ENCODE measurements at places on chromosomes 7 and 10. TPM values are rescaled to one million over a fixed set of nuclear protein-coding genes. Genes with fewer than 3 reads are reported as not detected.
A peak's percentile ranks its signal among the peaks of the same experiment; 100 is the strongest.

Gene OPALIN
- not detected for total RNA-seq

Gene STEAP1B
- total RNA-seq = not detected

Gene DDC
- total RNA-seq = not detected

Gene CACNA2D1
- 40.4 TPM for total RNA-seq

Gene H2BK1
- not detected for total RNA-seq

Gene C10orf90
- 1.0 TPM for total RNA-seq

DNA sequence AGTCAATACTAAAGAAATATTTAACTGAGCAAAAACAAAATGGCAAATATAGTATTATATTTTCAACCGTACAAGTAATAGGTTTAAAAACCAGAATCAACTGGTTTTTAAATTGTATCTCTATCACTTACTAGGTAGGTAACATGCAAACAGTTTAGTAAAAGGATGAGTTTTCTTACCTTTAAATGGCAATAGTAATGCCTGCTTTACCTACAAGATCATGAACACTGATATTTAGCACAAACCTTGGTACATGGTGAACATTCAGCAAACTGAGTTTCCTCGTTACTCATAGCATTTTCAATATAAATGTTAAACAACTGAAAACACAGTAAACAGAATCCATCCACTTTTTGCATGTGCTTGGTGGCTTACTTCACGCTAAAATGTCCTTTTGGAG lies 389.1 kb downstream of the PARD3 start:
- no peak for DNase-seq

GRCh38 chr10:24708081-24708480 lies 15.6 kb downstream of the ARHGAP21 start:
- no peak for DNase-seq

DNA sequence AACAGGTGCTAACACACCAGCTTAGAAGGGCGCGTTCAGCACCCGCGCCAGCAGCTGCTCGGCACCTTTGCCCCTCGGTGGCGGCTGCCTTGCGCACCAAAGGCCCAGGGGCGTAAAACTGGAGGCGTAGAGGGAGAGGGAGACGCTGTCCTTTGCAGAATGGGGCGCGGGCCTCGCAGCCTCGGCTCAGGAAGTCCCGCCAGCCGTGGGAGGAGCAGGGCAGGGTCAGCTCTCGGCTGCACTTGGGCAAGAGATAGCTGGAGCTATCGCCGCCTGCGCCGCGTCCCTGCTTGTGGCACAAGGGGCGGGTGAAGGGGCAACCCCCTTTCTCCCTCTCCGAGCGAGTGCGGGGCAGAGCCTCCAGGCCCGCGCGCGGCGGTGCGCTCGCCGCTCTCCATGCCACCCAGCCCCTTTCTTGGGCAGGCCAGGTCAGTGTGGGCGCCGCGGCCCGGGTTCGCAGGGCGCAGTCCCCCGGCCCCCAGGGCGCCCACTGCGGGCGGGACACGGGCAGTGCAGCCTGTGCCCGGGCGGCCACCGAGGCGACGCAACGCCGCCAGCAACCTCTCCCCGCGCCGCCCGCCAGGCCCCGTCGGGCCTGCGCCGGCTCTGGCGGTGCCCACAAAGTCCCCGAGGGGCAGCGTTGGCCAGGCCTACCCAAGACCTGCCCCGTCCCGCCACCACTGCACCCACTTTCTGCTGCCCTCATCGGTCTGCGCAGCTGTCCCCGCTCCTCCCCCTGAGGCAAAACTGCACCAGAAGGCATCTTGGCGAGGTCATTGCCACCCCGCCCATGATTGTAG lies 4.1 kb downstream of the NEUROD6 start:
- DNase-seq = no peak

GRCh38 chr10:23344241-23344841 lies at the start of gene C10orf67:
C10orf67 (minus strand) TSS chr10:23344797; CDS start chr10:23344774, 23 bp downstream.
- DNase-seq = no peak

GRCh38 chr10:30581779-30582380 lies 47.7 kb downstream of the LYZL2 start:
- peak; percentile 46 for DNase-seq

GRCh38 chr10:57785546-57785945 lies 482.1 kb downstream of the IPMK start:
- no peak for DNase-seq

GRCh38 chr10:127853868-127854768 lies 38.6 kb downstream of the CLRN3 start:
- peak; percentile 43 for DNase-seq

DNA sequence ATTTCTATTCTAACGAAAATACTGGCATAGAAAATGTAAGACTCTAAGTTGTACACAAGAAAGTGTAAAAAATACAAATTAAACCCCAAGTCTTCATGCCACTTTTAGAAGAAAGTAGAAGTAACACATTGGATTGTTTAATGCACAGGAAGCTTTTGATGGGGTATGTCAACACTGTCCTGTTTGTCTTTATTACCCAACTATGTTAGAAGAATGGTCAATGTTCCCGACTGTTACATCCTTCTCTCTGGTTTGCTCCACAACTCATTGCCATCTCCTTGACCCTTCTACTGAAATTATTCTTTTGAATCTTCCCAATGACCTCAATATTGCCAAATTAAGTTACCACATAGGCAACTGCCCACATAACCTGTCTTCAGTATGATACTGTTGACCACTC lies 35.8 kb downstream of the COL28A1 start:
- no peak for DNase-seq

DNA sequence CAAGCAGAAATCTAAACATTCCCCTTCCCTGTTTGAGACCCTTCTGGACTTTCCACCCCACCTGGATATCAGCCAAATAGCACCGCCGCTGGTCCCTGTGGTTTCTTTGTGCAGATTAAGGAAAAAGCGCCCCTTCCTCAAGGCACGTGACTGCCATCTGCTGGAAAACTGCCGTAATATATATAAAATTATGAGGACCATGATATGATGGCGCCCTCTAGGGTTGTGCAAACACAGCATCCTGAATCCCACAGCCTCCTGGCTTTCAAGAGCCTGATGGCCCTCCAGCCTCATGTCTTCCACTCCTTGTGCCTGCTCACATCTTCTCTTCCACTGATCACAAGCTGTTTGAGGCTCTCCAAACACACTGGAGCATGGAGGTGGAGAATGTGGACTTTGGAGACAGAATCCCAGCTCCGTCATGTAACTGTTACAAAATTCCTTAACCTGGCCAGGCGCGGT lies 121.3 kb downstream of the MYL10 start:
- peak; percentile 48 for DNase-seq

DNA sequence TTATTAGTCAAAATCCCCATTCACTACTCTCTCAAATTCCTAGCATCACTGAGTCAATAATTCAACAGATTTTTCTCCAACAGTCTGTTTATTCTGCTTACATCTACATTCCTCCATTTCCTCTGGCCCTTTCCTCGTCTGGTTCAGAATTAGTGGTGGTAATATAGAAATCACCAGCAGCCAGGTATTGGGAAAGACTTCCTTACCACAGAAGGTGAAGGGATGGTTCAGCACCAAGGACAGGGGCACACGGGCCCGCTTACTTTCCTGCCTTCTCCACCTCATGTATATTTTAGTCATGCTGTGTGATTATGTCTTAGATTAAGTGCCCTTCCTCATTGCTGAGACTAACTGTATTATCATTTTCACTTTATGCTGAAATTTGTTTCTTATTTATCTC lies 70.4 kb upstream of the APBB1IP start:
- DNase-seq = no peak

GRCh38 chr10:88833723-88834122 lies 17.9 kb downstream of the ANKRD22 start:
- DNase-seq = no peak

GRCh38 chr10:14173706-14174594 lies 156.8 kb downstream of the FRMD4A start:
- DNase-seq = peak; percentile 42

- no peak for DNase-seq
These were observed 18.5 kb upstream of the CHCHD1 start for GRCh38 chr10:73763343-73763742.

DNA sequence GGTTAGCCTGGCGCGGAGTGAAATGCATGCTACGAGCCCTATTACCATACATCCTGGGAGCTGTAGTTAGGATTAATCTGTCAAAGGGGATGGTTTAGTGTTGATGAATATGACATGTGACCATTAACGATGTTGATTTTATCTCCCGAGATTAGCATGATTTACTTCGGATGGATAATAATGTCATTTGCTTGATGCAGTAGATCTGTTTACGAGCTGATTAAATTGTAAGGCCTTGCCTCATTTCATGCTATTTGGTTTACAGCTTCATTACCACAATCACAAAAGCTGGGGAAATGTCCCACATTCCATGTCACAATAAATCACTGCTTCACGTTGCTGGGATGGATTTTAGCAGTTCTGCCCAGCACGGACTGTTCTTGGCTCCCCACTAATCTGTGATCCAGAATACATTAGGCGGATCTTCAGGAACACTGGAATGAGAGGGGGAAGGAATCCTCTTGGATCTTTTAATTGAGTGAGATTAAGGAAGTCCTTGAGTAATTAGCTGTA lies 22.3 kb downstream of the ZNF503 start:
- no peak for DNase-seq

GRCh38 chr7:49432254-49432653 lies 341.2 kb upstream of the VWC2 start:
- no peak for DNase-seq

DNA sequence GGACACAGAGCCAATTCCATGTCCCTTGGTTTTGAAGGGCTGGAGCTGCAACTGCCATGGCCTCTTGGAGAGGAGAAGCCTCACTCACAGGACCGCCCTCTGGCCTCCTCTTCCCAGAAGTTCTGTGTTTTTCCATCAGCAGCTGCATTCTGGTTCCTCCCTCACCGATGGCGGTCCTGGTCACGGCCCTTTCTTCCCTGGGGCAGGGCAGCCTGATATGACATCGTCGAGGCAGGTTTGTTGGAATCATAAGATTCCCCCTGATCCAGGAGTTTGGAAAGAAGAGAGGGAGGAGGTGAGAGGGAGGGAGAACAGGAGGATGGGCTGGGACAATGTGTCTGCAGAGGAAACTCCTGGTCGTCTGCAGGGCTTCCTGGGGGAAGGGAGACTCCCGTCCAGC lies 82.7 kb upstream of the PDZD8 start:
- DNase-seq = no peak

DNA sequence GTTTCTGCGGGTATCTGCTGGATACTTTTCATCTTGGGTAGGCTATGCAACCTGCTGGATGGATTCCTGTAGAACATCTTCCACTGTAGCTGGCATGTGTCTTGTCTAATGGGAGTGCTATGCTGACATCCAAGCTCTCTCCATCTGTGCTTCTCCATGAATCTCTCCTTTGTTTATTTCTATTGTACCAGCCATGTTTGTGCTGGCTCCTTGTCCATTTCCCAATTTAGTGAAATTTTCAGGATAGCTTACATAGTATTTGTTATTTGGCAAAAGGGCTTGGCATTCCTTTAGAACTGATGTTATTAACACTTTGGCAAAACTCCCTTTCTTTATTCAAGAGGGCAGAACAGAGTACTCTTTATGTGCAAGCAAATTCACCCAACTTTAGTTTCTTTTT lies 198.0 kb downstream of the CSTF2T start:
- DNase-seq = no peak

DNA sequence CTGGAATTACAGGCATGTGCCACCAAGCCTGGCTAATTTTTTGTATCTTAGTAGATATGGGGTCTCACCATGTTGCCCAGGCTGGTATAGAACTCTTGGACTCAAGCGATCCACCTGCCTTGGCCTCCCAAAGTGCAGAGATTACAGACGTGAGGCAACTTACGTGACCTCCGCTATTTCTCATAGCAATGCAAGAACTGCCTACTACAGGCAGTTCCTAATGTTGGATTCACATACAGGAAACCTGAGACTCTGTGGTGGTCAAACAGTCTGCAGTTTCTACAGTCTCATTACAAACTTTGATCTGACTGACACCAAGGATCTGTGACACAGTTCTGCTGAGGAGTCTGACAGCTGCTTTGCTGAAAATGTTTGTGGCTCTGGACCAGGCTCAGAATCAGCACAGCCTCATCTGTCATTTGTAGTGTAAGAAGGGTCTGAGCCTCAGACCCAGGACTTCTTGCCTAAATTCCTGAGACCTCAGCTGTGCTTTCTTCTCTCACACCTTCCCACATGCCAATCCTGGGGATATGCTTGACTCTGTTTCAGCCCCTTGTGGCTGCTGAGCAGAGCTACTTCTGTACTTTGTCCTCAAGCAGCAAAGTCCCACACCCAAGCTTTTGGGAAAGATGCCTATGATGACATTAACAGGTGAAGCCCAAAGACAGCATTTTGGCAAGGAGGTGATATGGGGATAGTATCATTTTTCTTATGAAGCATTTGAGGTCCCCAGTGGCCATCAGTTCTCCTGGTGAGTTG lies 48.0 kb upstream of the CYP2C9 start:
- DNase-seq = no peak

DNA sequence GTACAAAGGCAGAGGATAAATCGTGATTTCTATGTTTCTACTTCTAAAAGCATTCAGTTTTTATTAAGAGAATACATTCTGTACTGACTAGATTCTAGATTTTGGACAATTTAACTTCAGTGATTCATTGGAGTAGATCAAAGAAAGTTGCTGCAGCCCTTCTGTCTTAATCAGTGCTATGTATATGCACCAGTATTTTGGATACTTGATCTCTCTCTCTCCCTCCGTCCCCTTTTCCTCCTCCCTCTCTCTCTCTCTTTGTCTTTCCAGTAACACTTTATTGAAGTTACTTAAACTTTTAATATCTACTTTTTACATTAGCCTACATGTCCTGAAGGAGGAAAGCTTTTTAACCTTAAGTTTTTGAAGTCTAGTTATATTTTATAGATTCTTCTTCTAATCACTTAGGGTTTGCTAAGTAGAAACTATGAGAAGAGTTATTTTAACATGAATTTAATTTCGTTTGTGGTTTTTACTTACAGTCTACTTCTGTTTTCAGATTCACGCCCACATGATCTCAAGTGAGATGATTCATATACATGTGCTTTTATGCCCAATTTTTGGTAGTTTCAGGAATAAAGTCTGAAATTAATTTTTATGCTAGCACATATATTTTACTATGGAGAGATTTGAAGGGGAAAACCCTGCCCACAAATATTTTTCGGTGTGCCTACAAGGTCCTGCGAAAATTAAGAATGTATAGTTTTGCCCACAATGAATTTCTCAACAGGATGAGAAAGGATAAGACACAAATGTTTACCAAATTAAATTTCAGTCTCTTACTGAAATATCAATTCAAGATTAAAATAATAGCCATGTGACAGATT lies 9.1 kb downstream of the MDFIC start:
- DNase-seq = peak; percentile 76

DNA sequence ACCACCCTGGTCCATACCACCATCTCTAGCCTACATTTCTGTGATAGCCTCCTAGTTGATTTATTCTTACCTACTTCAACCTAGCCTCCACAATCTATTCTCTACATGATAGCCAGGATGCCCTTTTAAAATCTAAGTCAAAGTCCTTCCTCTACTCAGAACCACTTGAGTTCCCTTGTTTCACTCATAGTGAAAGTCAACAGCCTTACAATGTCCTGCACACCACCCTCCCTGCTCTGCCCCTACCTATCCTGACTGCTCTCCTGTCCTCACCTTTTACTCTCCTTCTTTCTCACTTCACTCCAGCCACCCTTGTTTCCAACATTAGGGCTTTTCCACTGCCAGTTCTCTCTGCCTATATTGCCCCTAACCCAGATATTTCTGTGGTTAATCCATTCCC lies 146.7 kb downstream of the GRM3 start:
- DNase-seq = no peak

- DNase-seq = peak; percentile 50
These were observed 114.0 kb upstream of the COBL start for GRCh38 chr7:51430480-51431086.
